ENCODE measurements at places on chromosomes 5 and 9. TPM values are rescaled to one million over a fixed set of nuclear protein-coding genes. Genes with fewer than 3 reads are reported as not detected.

GRCh38 chr9:126516561-126516935 is 97.2 kb upstream of the LMX1B start:
- H3K36me3 ChIP-seq: no peaks in the 10 kb centered on the region
- H3K4me3 ChIP-seq: no peak overlapping the region
- DNase-seq: no peak
- peaks cover 90% of the 10 kb centered on the region for H3K27me3 ChIP-seq
- peaks cover 25% of the 10 kb centered on the region for H3K4me1 ChIP-seq
- H3K27ac ChIP-seq: peak overlapping the region; percentile 45

Gene B4GALT1
- 42.3 TPM for total RNA-seq

Gene PCDHA1
- not detected for total RNA-seq

Gene SLC12A7
- total RNA-seq: 4.7 TPM

DNA sequence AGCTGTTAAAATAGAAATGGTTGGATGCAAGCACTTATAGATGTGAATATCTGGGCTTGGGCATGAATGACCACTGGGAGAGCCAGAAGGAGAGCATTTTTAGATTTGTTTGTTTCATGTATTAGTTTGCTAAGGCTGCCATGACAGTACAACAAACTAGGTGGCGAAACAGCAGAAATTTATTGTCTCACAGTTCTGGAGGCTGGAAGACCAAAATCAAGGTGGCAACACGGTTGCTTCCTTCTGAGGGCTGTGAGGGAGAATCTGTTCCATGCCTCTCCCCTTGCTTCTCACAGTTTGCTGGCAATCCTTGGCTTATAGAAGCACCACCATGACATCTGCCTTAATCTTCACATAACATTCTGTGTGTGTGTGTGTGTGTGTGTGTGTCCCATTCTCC is 20.2 kb upstream of the CDC23 start:
- no peaks in the 10 kb centered on the region for H3K36me3 ChIP-seq
- no peaks in the 10 kb centered on the region for H3K27me3 ChIP-seq
- no peak for DNase-seq
- no peak overlapping the region for H3K4me3 ChIP-seq
- no peak overlapping the region for H3K27ac ChIP-seq
